ENCODE measurements at places on chromosomes 7 and 10. TPM values are rescaled to one million over a fixed set of nuclear protein-coding genes. Genes with fewer than 3 reads are reported as not detected.

The SLC16A12 gene
- total RNA-seq, result 0.45 TPM

The OR2A2 gene
- not detected for total RNA-seq

The CLRN3 gene
- total RNA-seq, result not detected

The BLNK gene
- not detected for total RNA-seq

The DENND2A gene
- 0.64 TPM for total RNA-seq

The LRIT1 gene
- total RNA-seq, result not detected

The NEUROG3 gene
- total RNA-seq, result not detected

The SUN3 gene
- total RNA-seq, result not detected

The TYW1 gene
- 15.7 TPM for total RNA-seq

The PTF1A gene
- not detected for total RNA-seq

The TMEM196 gene
- total RNA-seq, result not detected

The MEIG1 gene
- total RNA-seq, result 0.43 TPM

The FAM180A gene
- 0.05 TPM for total RNA-seq

The SVIL gene
- total RNA-seq, result 24.7 TPM

The CCDC172 gene
- total RNA-seq, result not detected

The CCDC136 gene
- total RNA-seq, result 2.5 TPM

The NDUFA5 gene
- total RNA-seq, result 32.7 TPM

The TMEM213 gene
- total RNA-seq, result not detected

The NANOS1 gene
- 2.9 TPM for total RNA-seq

The TBC1D12 gene
- total RNA-seq, result 6.4 TPM

The ORC5 gene
- 26.9 TPM for total RNA-seq

The FFAR4 gene
- 0.06 TPM for total RNA-seq

All from A549 treated with AZD2906 at 1 μM for 4 hours (cell line).